Mesenteric fat pad (tissue), 1 donor: ENCODE measurements at places on chromosomes 2 and 18. TPM values are rescaled to one million over a fixed set of nuclear protein-coding genes. Genes with fewer than 3 reads are reported as not detected.

DNA sequence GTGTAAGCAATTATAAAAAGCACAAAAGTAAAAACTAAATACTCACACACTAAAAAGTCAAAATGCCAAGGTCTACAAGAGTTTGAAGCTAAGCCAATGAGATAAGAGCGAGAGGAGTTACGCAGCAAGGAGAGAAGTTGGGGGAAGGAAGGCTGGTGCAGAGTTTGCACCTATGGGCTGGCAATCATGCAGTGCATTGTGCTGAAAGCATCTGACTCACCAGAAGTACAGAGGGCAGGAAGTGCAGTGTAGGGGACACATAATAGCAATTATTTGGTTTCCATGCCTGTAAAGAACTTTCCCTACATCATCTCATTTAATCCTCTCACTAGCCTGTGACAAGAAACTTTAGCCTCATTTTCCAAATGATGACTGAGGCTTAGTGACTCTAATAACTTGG, 142.7 kb upstream of the KYNU start:
- no peak for DNase-seq

DNA sequence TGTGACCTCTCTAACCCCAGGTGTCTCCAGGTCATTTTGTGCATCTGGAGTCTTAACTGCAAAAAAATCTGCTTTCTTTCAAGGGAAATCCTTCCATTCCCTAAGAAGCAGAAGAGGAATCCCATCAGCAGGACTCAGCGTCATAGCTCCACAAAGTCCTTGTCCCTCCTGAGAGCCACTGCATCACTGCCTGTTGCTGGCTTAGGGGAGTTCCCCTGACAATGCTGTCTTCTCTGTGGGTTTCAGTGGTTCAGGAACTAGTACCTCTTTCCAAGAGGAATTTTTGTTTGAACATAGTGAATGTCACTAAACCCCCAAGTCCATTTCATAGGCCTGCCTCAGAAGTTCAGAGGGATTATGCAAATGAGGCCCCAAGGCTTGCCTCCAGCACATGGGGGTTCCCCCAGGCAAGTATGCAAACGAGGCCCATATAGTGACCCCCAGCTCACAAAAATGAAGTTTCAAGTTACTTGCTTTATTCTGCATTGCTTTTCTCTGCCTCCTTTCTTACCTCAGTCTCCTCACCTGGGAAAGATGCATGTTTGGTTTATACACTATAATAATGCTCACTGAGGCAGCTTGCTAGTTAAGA, 513.9 kb upstream of the MEX3C start:
- DNase-seq: no peak

POTEE gene
- 0.16 TPM for total RNA-seq

DNA sequence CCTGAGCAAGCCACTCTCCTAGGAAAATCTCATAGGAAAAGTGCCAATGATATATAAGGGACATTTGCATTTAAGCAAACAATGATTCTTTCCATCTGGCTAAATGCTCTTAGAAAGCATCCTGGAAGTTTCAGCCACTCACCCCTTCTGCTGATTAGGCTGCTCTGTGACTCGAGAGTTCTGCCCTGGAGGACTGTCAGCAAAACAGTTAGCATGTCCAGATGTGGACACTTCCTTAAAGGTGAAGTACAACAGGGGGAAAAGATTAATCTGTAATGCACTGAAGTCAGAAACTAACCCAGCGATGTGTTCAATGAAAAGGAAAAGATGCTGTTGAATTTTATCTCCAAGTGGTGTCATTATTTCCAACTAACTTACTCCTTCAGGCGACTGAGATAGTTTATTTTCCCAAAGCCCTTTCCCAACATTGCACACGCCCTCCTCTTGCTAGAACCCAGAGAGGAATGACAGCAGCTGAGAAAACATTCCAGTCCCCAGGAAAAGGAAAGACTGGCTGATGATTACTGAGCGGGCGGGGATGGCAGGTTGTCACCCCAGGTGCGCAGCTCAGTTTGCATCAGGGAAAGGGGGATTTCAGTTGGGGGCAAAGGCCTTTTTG, 214.0 kb downstream of the SS18 start:
- DNase-seq: no peak

GRCh38 chr2:134232461-134232860, 21.4 kb upstream of the MGAT5 start:
- no peak for DNase-seq

DNA sequence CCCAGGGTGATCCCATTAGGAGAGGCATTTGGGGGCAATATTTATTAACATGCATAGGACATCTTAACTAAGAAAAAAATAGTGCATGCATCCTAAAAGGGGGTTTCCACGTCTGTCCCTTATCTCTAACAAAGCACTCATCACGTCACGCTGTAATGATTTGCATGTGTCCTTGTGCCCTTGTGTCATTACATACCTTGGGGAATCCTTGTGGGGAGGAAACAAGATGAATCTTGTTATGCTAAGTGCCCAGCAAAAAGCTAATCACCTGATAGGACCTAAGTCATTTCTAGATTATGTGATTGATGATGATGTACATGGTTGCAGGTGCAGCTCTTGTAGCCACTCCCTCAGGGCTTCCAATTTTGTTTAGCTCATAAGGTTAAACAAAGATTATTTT, 250.9 kb downstream of the FBXO15 start:
- no peak for DNase-seq

TEKT4 gene
- 0.22 TPM for total RNA-seq
